Activated B cell treated with CpG ODN at 0.5 μM for 24 hours (primary cell): ENCODE measurements at places on chromosomes 11 and 22. TPM values are rescaled to one million over a fixed set of nuclear protein-coding genes. Genes with fewer than 3 reads are reported as not detected.

The B4GALNT4 gene
- not detected in 2 replicates for total RNA-seq

The BUD13 gene
- 18.4 and 18.8 TPM in 2 replicates for total RNA-seq

The OR51B4 gene
- not detected in 2 replicates for total RNA-seq

The ANKRD42 gene
- total RNA-seq: 6.6 and 7.4 TPM in 2 replicates

The TRIM29 gene
- total RNA-seq: not detected in 2 replicates

The RASGRP2 gene
- 165 and 177 TPM in 2 replicates for total RNA-seq

The PHLDB1 gene
- total RNA-seq: 1.3 and 2.6 TPM in 2 replicates

The KIF18A gene
- 4.1 and 4.4 TPM in 2 replicates for total RNA-seq

The TMEM151A gene
- total RNA-seq: not detected in 2 replicates

The HEPHL1 gene
- total RNA-seq: not detected in 2 replicates

The PATE2 gene
- not detected in 2 replicates for total RNA-seq

The TSPAN18 gene
- total RNA-seq: 2.8 and 3.0 TPM in 2 replicates

The TMEM86A gene
- total RNA-seq: 0.10 and 0.13 TPM in 2 replicates

The PRG3 gene
- not detected in 2 replicates for total RNA-seq

The SLC22A8 gene
- not detected in 2 replicates for total RNA-seq

The TENM4 gene
- 1.9 and 2.4 TPM in 2 replicates for total RNA-seq

The MFRP gene
- not detected in 2 replicates for total RNA-seq

The PCNX3 gene
- 45.3 and 51.4 TPM in 2 replicates for total RNA-seq

The EXT2 gene
- total RNA-seq: 21.9 and 22.1 TPM in 2 replicates

The C11orf16 gene
- not detected in 2 replicates for total RNA-seq

The SYT13 gene
- not detected in 2 replicates for total RNA-seq

The DAGLA gene
- total RNA-seq: not detected in 2 replicates

The GLYATL1B gene
- not detected in 2 replicates for total RNA-seq

The OPCML gene
- total RNA-seq: not detected in 2 replicates

The OR8A1 gene
- total RNA-seq: not detected in 2 replicates

The KRTAP5-7 gene
- total RNA-seq: 0.24 and 0.49 TPM in 2 replicates

The HORMAD2 gene
- not detected in 2 replicates for total RNA-seq

The PANX2 gene
- total RNA-seq: 0.27 and 0.44 TPM in 2 replicates

The PLA2G3 gene
- not detected in 2 replicates for total RNA-seq

The RAC2 gene
- total RNA-seq: 518 and 557 TPM in 2 replicates

The ZP1 gene
- total RNA-seq: not detected in 2 replicates

The VPREB1 gene
- not detected in 2 replicates for total RNA-seq

The IGLL1 gene
- not detected in 2 replicates for total RNA-seq
